Frontal cortex (tissue), 4 donors: ENCODE measurements at places on chromosomes 6 and 20. TPM values are rescaled to one million over a fixed set of nuclear protein-coding genes. Genes with fewer than 3 reads are reported as not detected.

NKX2-4 gene
- total RNA-seq, result not detected

CD93 gene
- total RNA-seq, result 10.6 TPM

PRL gene
- total RNA-seq, result not detected

- DNase-seq, result no peak
Observed at GRCh38 chr20:44166477-44166876, 20.5 kb downstream of the JPH2 start.

GRCh38 chr20:62116558-62117361 lies 5.5 kb upstream of the LSM14B start:
- no peak for DNase-seq

GRCh38 chr6:161001421-161001820 lies 9.9 kb downstream of the MAP3K4 start:
- no peak for DNase-seq

- no peak for DNase-seq
Observed at GRCh38 chr6:153618371-153619322, 420.4 kb upstream of the OPRM1 start.
